Stimulated activated CD4-positive, alpha-beta T cell treated with anti-CD3 and anti-CD28 coated beads, Interleukin-12 subunit alpha, Interleukin-12 subunit beta, amount 100 ng/mL, for 24 hours (primary cell): ENCODE measurements at places on chromosomes 3 and 15.

GRCh38 chr3:157107037-157107436 lies 52.9 kb downstream of the CCNL1 start:
- no peak for DNase-seq

GRCh38 chr3:182636646-182637045 lies 156.7 kb upstream of the ATP11B start:
- no peak for DNase-seq

GRCh38 chr3:13708301-13708700 lies 159.4 kb downstream of the FBLN2 start:
- no peak for DNase-seq

GRCh38 chr15:91508633-91509032 lies 344.9 kb upstream of the SLCO3A1 start:
- DNase-seq: no peak

- no peak for DNase-seq
These were observed 67.4 kb upstream of the FNDC3B start for GRCh38 chr3:171971919-171972514.

DNA sequence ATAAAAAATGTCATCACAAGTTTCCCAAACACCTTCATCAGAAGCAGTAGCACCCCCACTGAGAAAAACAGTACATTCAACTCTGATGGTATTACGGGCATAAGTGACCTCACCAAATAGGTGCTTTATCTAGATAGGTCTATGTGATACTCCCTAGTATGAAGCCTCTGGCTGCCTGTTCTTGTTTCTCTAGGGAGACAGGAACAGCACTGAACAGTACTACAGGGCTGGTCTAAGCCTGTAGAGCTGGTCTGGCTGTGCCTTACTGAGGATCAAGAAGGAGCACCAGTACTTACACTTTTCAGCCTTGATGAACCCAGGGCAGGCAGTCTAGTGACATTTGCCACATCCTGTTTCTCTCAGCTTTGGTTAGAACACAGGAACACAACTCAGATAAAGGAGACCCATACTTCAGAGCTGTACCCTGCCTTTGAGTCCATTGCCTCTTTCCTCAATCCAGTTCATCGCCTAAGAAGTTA lies 35.9 kb downstream of the OXNAD1 start:
- no peak for DNase-seq

DNA sequence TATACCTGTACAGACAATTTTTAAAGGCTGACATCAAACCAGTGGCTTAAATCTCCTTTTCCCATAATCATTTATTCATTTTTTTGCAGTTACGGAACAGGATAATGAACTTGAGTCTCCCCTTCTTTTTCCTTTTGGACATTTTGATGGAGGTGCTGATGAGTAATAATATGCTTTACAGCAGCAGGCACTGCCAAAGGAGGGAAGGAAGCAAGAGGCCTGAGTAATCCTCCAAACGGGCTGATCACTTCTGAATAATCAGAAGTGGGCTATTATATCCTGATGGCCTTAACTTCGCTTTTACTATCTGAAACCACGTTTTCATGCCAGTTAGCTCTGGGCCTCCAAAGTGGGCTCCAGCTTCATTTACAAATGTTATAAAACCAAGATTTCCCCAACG lies 527.2 kb downstream of the FOXP1 start:
- no peak for DNase-seq

- DNase-seq: no peak
These were observed 99.3 kb downstream of the MME start for GRCh38 chr3:155179437-155179827.

- no peak for DNase-seq
These were observed 62.6 kb downstream of the AKAP13 start for GRCh38 chr15:85443046-85443445.

DNA sequence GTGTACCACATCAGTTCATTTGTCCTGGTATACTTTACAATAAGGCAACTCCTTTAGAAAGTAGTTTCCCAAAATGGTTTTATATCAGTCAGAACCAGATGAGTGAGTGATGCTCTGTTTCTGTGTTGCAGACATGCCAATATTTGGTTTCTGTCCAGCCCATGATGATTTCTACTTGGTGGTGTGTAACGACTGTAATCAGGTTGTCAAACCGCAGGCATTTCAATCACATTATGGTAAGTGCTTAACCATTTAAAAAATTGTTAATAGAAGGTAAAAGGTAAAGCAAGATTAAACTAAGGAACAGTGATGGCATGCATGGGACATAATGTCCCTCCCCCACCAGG lies 40.0 kb upstream of the SCAANT1 start:
- no peak for DNase-seq

DNA sequence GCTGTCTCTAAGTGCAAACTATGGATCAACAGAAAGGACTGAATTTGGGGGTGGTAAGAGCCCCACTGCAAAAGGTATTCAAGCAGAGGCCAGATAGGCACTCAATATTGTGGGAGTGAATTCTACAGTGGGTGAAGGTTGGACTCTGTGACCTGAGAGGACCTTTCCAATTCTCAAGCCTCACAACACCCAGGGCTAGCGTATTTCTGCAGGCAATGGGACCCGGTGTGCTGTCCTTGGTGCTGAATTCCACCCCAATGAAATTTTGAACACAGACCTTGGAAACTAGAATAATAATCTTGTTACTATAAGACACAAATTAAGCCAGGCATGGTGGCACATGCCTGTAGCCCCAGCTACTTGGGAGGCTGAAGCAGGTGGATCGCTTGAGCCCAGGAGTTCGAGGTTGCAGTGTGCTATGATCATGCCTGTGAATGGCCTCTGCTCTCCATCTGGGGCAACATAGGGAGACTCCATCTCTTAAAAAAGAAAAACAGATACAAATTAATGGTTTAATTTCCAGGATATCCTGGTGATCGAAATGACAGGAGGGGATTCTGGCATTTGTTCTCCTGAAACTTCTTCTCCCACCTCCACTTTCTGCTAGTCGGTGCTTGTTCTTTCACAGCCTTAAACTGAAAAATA lies 135.4 kb downstream of the RAB11A start:
- DNase-seq: no peak

- DNase-seq: no peak
These were observed 21.3 kb downstream of the ADGRG7 start for GRCh38 chr3:100630664-100631063.

- no peak for DNase-seq
These were observed 188.3 kb downstream of the ECT2 start for GRCh38 chr3:172938788-172939187.

- DNase-seq: no peak
These were observed 9.1 kb downstream of the ZDHHC3 start for GRCh38 chr3:44966795-44967278.

GRCh38 chr3:195698647-195699387 lies 22.0 kb upstream of the MUC20 start:
- DNase-seq: no peak

- no peak for DNase-seq
These were observed 51.3 kb downstream of the DRD3 start for GRCh38 chr3:114127517-114127916.

DNA sequence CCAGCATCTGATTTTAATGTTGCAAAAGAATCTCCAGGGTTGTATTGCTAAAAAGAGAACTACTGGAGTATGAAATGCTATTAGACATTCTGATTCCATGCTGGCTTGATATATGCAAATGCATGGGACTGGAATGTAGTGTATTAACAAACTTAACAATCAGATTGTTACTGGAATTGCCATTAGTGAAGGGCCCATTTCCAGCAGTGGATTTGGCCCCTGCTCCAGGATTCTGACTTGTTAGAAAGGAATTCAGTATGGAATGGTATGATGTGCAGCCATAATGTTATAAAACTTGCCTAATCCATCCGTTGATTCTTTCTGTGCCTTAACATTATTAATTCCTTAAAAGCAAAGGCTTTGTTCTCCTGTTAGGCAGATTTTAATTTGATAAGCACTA lies 7.9 kb downstream of the ARRDC4 start:
- DNase-seq: no peak

DNA sequence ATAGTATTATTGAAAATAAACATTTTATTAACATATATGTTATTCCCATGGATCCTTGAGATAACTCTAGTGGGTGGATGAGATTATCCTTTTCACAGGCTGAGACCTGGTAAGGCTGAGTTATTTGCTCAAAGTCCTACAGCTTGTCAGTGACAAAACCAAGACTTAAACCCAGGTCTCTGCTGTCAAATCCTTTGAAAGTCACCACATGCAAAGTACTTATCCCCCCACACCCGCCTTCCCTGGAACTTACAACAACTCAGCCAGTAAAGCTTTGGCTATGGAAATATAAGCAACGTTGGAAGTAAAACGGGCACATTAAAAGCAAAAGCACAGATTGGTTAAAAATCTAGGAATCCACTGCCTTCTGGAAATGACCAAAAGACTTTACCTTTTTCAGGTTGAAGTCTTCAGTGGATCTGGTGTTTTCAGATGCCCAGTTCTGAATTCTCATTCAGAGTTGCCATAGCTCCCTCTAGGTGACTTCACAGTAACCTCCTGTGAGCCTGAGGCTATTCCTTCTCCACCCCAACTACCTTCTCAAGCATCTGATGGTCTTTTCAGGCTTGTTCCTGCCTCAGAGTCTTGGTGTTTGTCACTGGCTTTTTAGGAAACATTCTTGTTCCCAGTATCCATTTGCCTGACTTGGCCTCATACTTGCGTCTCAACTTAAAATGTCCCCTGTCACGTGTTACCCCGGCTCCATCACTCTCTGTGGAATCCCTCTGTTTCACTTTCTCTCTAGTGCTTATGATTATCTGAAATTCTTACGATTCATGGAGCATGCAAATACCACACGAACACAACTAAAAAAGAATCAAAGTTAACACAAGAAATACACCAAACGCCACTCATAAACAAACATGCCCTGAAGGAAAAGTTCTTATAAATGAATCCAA lies 131.2 kb downstream of the MAGI1 start:
- DNase-seq: no peak

- no peak for DNase-seq
These were observed 32.2 kb upstream of the BCL6 start for GRCh38 chr3:187777331-187777941.

DNA sequence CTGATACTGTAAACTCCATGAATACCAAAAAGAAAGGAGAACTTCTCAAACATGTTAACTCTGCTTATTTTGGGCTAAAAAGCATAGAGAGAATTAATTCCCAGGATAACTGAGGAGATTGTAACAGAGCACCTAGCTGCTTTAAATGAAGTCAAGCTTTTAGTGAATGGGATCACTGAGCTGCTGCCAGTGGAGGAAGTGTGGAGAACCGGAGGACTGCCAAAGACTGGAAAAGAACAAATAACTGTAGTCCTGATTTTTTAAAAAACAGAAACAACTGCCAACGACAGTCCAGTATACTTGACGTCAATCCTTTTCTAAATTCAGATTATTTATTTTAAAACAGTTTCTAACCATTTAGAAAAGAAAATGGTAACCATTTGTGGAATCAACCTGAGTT lies 3.3 kb downstream of the C3orf70 start:
- no peak for DNase-seq

GRCh38 chr3:76132154-76132470 lies 346.8 kb upstream of the ZNF717 start:
- no peak for DNase-seq

- no peak for DNase-seq
These were observed 3.9 kb downstream of the GP5 start for GRCh38 chr3:194395212-194395611.

DNA sequence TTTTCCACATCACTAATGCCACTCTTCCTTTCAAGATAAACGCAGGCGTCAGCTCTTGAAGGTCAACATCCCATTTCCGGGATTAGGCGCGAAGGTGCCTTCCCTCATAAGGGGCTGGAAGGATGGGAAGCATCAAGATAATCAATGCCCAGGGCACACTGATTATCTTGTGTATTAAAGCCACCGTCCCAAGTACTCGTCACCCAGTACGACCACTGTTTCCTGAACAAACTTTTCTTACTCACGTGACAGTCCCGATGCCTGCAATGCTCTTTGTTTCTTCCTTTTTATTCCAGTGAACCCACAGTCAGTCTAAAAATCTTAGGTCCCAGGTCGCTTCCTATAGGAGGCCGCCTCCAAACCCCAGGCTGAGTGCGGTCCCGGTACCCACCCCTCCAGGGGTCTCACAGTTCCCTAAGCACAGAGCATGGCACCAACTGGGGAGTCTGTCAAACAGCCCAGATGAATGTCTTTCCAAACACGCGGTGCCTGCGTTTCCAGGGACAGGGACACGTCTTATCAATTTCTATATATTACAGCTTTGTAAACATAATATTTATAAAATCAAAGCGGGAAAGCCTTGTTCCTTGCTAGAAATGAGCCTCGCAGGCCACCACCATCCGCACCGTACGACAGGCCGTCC lies 589 bp downstream of the ANAPC13 start:
- no peak for DNase-seq

GRCh38 chr3:45464336-45465170 lies 76.2 kb downstream of the LARS2 start:
- no peak for DNase-seq

- no peak for DNase-seq
These were observed 128.9 kb downstream of the MCTP2 start for GRCh38 chr15:94360251-94360685.

- DNase-seq: no peak
These were observed 19.6 kb downstream of the PLXND1 start for GRCh38 chr3:129586746-129587430.

- no peak for DNase-seq
These were observed 68.7 kb downstream of the CHRD start for GRCh38 chr3:184448321-184449160.

- DNase-seq: no peak
These were observed 2.0 kb downstream of the FAM3D start for GRCh38 chr3:58664611-58665010.

GRCh38 chr3:123026565-123027291 lies 835 bp downstream of the SEMA5B start:
- DNase-seq: no peak

- no peak for DNase-seq
These were observed 124.3 kb upstream of the CPNE4 start for GRCh38 chr3:132159145-132159544.

DNA sequence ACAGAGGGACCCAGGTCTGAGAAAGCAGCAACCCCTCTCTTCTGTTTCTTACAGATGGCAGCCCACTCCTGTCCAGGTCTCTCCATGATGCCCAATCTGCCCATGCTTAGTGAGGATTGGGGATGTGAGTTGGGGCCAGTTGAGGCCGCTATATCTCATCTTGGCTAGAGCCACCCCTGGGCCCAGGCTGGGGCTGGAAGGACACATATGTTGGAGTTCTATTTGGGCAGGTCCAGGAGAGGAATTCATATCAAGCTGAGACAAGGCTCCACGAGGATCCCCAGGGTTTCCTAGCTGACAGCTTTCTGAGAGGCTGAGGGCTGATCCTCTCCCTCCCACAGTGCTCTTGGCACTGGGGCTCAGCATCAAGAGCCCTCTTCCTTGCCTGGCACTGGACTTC lies 11.4 kb downstream of the TGM5 start:
- DNase-seq: no peak

DNA sequence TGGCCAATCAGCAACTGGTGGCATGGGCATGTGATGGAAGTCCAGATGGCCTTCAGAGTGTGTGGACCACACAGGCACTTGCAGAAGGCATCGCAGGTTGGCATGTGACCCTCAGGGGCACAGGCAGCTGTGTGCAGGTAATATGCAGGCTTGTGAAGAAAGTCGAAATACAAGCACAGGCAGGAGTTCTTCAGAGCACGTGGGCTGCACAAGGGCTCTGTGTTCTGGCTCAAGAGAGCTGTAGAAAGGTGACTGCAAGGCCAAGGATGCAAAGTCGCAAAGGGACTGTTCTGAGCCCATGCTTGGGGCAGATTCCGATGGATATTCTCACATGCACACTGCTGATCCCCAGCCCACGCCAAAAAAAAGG lies 8.3 kb downstream of the LRRC2 start:
- no peak for DNase-seq
